ENCODE measurements at places on chromosomes 3 and 15. TPM values are rescaled to one million over a fixed set of nuclear protein-coding genes. Genes with fewer than 3 reads are reported as not detected.

Gene ACKR2
- total RNA-seq: 0.92 TPM

Gene IL5RA
- total RNA-seq: 0.17 TPM

Gene RNU5B-1
- 40.8 TPM for total RNA-seq

Gene SPTBN5
- 3.6 TPM for total RNA-seq

Gene NDN
- total RNA-seq: 35.5 TPM

Gene FAM227B
- total RNA-seq: 15.6 TPM

Gene LRRIQ4
- total RNA-seq: not detected

Gene CPLX3
- total RNA-seq: 4.1 TPM

Gene WDR72
- total RNA-seq: 0.10 TPM

Gene SNRPA1
- 27.5 TPM for total RNA-seq

Gene SKIL
- 17.2 TPM for total RNA-seq

Gene SRPRB
- 29.1 TPM for total RNA-seq

Gene NR1I2
- 0.12 TPM for total RNA-seq
